ENCODE measurements at places on chromosomes 6 and 20.

DNA sequence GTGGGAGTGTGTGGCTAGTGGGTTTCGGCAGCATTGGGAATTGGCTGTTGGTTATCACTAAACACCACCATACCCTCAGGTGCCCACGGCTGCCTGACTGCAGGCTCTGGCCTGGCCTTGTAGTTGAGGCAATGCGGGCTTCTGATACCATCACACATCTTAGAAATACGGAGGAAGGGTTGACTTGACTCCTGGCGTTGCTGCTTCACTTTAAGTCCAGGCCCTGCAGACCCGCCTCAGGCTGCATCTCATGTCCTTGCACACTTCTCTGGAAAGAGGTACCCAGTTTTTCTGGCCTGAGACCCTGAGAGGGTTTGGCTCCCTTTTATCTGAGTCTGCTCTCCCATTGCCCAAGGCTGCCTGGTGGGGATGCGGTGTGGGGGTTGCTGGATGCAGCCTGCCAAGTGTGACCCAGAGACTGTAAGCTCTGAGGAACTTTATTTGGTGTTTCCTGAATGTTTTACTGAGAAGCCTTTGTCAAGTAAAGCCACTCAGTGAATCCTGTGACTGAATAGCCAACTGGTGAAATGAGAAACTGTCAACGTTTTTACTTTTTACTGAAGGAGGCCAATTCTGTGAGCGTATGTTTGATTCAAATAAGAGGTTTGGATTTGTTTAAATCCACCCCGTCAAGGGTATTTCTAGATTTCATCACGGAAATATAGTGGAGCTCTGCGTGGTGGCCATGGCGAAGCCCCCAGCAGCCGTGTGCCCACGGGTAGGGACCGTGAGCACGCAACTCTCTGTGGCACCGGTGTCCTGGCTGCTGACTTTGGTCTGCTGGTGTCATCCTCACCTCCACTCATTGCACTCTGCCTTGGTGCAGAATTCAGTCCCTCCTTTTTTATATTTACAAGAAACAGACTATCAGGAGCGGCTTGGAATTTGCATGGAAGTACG lies 160.1 kb downstream of the DTNBP1 start:
- peak; percentile 60 for DNase-seq

DNA sequence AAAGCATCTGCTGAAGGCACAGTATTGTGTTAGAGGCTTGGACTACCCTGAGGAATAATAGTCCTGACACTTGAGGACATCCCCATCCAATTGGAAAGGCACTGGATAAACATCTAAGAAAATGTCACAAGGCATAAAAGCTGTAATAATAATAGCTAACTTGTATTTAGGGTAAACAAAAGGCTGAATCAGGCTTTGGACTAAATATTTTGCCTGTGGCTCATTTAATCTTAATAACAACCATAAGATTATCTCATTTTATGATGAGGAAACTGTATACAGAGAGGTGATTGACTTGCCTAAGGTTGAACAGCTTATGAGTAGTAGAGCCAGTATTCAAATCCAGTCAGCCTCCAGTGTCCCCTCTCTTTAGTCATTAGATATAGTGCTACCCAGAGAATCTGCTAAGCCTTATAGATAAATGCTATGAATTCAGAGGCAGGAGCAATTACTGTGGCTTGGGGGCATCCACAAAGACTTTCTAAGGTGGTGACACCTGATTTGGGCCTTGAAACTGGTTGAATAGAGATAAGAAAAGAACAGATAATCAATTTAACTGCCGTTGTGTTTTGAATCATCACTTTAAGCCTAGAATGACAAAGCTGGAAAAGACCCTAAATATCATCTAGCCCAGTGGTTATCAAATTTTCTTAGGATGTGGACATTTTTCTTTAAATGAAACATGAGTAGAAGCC lies 7.5 kb upstream of the ZSWIM1 start:
- DNase-seq, result no peak

GRCh38 chr6:52697903-52698302 lies 27.0 kb downstream of the TMEM14A start:
- no peak for DNase-seq

GRCh38 chr6:112221561-112221960 lies 32.8 kb downstream of the LAMA4 start:
- DNase-seq, result no peak

DNA sequence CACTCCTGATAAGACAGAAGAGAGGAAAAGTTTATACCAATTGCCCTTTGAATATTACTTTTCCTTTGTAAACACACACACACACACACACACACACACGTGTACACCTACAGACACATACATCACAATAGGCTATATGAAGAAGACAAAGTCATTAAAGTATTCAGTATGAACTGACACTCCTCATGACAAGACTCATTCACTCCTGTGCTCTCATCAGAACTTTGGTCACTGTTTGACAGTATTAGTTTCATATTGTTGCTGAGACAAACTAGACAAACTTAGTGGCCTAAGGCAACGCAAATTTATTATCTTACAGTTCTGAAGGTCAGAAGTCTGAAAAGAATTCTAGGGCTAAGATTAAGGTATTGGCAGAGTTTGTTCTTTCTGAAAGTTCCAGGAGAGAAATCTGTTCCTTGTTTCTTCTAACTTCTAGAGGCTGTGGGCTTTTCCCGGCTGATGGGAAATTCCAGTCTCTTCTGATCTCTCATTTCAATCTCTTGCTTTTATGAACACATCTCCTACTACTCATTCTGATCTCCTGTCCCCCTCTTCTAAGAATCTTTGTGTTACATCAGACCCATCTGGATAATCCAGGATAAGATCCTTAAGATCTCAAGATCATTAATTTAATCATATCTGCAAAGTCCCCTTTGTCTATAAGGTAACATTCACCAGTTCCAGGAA lies 171.3 kb downstream of the HACE1 start:
- no peak for DNase-seq
